Nucleus accumbens (tissue), 56 donors: ENCODE measurements at places on chromosomes 6 and 20.

DNA sequence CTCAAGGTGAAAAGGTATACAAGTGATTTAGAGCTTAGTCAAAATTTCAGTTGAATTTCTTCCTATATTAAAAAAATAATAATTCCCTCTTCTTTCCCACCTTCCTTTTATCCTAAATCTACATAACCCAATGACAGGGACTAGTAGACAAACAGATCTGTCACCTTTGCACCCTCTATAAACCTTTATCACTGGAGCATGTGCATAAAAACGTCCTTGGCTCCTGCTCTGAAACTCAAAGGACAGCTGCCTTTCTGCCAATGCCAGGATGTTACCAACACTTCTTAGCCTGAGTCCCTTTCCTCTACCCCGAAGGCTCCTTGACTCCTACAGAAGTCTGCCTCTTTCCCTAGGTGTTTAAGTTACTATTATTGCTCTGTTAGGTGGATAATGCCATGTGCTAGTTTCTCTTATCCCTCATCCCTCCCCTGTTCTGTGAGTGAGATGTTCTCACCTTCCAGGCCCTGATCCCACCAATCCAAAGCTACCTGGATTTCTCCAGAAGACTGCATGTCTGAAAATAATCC, 4.3 kb downstream of the CLVS2 start:
- DNase-seq, result no peak

GRCh38 chr6:105282631-105283585, 103.1 kb upstream of the POPDC3 start:
- DNase-seq, result no peak

GRCh38 chr20:13344671-13345070, 123.6 kb downstream of the ISM1 start:
- no peak for DNase-seq

- DNase-seq, result no peak
These were observed 13.3 kb upstream of the SLC2A12 start for GRCh38 chr6:134065706-134066105.

- no peak for DNase-seq
These were observed 96.2 kb downstream of the TCP11 start for GRCh38 chr6:35044761-35045421.

DNA sequence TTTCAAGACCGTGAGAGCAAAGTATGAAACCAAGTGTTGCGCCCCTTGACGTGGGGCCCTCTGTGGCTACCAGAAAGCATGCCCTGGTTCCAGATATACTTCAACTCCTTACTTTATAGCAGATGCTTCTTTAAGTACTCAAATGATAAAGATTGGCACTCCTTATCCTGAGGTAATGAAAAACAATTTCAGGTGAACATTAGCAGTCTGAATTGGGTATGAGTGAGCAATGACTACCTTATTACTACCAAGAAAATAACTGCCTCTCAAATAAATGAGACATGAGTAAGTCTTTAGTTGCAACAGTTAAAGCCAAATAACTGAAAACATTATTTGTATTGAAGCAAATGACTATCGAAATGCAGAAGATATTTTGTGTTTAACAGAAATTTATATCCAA, 408.7 kb downstream of the MMUT start:
- no peak for DNase-seq

DNA sequence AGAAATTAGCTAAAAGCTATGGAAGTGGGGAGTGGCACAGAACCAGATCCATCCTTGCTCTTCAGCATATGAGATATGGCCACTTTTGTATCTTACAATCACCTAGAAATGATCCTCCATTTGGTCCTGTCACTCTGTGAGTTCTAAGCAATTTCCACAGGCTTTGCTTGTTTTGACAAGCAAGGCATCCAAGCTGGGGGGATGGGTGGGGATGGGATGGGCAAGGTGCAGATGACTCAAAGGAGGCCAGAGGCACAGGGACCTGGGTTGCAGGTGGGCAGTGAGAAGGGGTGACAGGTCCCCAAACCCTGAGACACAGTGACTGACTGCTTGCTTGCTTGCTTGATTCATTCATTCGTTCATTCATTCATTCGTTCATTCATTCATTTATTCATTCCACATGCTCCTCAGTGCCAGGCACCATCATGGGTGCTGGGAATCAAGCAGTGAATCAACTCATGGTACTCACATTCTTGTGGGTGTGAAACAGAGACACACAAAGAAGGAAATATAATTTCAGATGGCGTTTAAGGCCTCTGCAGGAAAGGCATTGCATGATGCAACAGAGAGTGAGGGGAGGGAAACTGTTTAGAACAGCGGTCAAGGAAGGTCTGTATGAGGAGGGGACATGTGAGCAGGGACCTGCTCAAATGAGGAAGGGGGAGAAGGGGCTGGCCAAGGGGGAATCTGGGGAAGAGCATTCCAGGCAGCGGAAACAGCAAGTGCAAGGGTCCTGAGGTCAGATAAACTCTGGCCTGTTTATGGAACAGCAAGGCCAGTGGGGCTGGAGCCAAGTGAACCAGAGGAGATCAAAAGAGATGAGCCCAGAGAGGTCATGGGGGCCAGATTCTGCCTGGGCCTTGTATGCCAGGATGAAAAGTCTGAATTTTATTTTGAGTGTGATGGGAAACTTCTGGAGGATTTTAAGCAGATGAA, 3.4 kb downstream of the KCNB1 start:
- DNase-seq, result no peak
